ENCODE measurements at places on chromosomes 4 and X. TPM values are rescaled to one million over a fixed set of nuclear protein-coding genes. Genes with fewer than 3 reads are reported as not detected.

DNA sequence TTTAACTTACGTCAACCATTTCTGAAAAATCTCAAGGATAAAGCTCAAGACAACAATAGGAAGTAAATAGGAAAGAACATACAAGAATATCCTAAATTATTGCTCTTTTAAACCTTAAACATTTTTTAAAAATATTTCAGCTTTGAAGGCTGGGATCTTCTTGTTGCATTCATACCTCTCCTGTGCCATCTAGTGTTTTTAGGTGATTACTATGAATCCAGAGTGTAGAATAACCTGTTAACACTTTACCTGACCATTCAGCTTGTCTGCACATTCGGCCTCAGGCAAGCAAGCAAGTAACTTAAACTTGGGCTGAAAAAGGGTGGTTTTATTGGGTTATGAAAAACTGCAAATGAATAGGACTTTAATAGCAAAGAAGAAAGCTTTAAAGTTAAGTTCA lies 507.8 kb upstream of the INTU start:
- no peak for DNase-seq

GRCh38 chr4:121220698-121221097 lies 56.6 kb upstream of the TNIP3 start:
- no peak for DNase-seq

DNA sequence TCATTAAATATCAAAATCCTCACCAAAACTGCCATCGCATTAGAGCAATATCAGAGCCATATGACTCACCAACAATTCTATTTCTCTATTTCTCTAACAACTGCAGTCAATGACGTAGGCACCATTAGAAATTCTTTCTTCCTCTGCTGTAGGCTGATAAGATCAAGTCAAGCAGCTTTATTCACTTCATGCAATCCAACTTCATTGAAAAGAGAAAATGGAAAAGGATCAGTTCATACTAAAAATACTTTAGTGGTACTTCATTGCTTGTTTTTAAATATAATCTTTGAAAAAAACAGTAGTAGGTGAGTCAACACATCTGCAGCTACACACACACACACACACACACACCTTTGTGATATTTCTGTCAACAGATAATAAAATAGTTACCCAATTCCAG lies 345.3 kb upstream of the TENM3 start:
- no peak for DNase-seq

- no peak for DNase-seq
These were observed 118.7 kb upstream of the AP1S2 start for GRCh38 chrX:15973299-15973698.

- peak; percentile 74 for DNase-seq
These were observed 99.8 kb downstream of the PJA1 start for GRCh38 chrX:69065451-69065850.

DNA sequence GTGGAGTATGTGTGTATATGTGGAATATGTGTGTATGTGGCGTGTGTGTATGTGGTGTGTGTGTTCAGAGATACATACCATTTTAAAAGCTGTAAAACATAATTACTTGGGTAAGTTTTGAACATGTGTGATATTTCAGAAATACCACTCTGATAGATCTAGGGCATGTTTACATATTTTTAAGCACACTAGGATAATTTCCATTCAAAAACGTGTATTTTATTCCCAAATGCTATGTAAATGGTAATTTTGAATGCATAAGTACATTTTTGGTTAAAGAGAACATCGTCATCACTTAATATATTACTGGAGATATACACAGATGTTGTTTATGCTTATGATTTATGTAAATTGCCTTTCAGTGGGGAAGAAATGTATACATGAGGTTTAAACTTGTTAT lies 34.7 kb upstream of the SHISA3 start:
- no peak for DNase-seq

GRCh38 chr4:177313263-177313662 lies 3.6 kb downstream of the NEIL3 start:
- DNase-seq = no peak

- DNase-seq = no peak
These were observed 119.5 kb upstream of the MAP9 start for GRCh38 chr4:155496294-155496626.

- no peak for DNase-seq
These were observed 24.6 kb downstream of the SEPTIN11 start for GRCh38 chr4:76974150-76974549.

DNA sequence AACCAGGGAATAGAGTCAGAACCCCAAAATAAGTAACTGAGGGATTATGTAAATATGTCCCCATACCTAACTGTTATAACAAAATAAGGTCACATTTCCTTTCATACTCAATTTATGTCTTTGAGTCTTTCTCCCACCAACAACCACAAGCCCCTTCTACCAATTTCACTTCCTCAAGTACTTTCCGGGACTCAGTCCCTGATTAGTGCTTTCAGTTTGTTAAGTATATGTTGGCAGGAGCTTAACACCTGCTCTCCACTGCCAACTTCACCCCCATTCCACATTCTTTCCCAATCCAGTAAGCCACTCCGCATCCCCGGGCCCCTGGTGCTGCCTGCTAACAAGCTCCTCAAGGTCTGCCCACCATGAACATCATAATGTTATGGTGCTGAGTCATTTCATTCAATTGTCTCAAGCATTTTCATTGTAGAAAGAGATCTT lies 71.3 kb upstream of the SPRY1 start:
- no peak for DNase-seq

GRCh38 chr4:187656959-187657358 lies 338.6 kb upstream of the ZFP42 start:
- DNase-seq = no peak

- DNase-seq = no peak
These were observed 65.2 kb downstream of the FBXO8 start for GRCh38 chr4:174218127-174218790.

- no peak for DNase-seq
These were observed 961.3 kb downstream of the ADGRL3 start for GRCh38 chr4:62161446-62161845.

DNA sequence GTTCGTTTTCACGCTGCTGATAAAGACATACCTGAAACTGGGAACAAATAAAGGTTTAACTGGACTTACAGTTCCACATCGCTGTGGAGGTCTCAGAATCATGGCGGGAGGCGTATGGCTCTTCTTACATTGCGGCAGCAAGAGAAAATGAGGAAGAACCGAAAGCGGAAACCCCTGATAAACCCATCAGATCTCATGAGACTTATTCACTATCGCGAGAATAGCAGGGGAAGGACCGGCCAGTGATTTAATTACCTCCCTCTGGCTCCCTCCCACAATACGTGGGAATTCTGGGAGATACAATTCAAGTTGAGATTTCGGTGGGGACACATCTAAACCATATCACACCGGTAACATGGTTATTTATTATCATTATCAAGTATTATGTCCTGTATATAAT lies 2204.5 kb downstream of the ARAP2 start:
- DNase-seq = no peak

Gene BANK1
- 0.22 TPM for total RNA-seq

Gene ODAPH
- not detected for total RNA-seq

Gene ZAR1
- not detected for total RNA-seq

Gene SCRG1
- 1.1 TPM for total RNA-seq

Gene MAGEA2
- total RNA-seq = not detected

Gene NDUFC1
- total RNA-seq = 175 TPM

Gene PPM1K
- total RNA-seq = 210 TPM

Measured in cardiac septum (tissue), 1 donor.